Daoy (cell line): ENCODE measurements at places on chromosomes 3 and 15.
A peak's percentile ranks its signal among the peaks of the same experiment; 100 is the strongest.

GRCh38 chr3:58502872-58503271 is 11.0 kb downstream of the KCTD6 start:
- no peak for DNase-seq

DNA sequence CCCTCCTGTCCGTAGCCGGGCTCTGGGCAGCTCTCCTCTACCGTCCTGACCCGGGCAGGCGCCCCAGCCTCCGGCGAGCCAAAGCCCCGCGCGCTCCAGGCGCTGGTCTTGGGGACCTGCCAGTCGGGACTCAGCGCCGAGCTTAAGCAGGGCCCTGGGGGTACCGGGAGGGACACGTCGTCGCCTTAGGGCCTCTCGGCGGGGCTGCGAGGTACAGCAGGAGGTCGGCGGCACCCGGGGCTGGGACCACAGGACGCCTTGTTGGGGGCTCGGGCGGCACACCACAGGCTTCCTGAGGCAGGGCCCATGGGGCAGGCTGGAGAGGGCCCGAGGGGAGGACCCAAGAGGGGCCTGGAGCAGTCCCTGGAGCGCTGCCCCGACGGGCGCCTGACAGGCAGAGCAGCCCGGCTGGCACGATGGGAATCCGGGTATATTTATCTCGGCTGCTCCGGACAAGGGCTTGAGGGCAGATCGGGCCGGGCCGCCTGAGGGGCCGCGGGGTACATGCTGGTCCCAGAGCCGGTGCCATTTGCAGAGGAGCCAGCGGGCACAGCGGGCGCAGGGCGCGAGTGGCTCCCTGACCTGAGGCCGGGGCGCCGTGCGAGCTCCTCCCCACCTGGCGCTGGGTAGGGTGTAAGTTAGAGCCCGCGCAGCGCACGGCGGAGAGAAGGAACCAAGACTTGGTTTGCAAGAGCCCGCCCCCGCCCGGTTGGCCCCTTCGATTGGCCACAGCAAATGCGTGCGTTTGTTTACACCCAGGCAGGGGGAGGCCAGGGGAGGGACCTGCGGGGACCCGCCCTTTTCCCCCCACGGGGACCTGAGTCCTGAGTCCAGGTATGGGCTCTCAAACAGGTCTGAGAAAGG is 574 bp downstream of the SLC38A3 start:
- DNase-seq, result no peak

GRCh38 chr3:187051724-187052366 is 87.5 kb downstream of the RPL39L start:
- DNase-seq, result no peak

GRCh38 chr3:70298385-70298784 is 14.1 kb downstream of the MDFIC2 start:
- no peak for DNase-seq

DNA sequence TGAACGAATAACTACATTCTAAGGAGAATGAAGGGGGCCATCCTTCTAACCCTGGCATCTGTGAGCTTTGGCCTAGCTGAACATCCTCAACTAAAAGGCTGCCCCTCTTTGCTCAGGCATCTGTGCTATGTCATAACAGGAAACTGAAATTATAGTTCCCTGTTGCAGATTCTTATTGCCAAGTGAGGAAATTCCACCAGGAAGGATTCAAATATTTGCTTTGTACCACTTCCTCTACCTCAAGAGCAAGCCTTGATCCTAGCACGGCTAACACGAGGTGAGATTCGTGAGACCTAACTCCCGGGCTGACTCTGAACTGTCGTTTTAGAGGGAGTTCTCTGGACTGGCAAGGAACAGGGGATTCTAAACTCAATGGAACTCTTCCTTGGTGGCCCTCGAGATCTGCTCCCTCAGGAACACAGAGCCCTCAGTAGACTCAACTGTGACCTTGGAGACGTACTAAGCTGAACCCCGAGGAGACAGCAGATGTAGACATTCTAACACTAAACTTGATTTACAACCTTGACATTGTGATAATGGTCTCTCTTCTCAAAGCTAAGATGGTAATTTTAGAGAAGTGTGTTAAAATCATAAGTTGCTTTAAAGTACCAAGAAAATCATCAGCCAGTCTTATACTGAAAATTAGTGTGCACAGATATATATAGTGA is 4.2 kb downstream of the SPG21 start:
- peak; percentile 5 for DNase-seq

GRCh38 chr3:191968299-191968698 is 507.3 kb downstream of the PYDC2 start:
- no peak for DNase-seq

- no peak for DNase-seq
Observed at GRCh38 chr3:73234354-73235014, 173.0 kb downstream of the EBLN2 start.

DNA sequence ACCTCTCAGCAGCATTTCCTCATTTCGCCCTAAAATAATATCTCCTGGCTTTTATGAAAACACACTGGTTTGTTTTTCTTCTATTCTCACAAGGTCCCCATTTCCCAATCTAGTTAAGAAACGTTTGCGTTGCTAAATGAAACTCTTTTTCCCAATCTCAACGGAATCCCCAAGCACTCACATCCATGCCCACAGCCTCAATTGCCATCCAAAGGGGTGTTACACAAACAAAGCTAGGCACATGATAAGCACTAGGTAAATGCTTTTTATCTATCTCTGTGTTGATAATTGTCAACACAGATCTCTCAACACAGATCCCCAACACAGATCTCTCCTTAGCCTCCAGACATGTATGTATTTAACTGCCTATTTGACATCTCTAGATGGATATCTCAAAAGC is 35.2 kb upstream of the TF start:
- no peak for DNase-seq

GRCh38 chr3:121895121-121895520 is 920 bp downstream of the SLC15A2 start:
- no peak for DNase-seq

DNA sequence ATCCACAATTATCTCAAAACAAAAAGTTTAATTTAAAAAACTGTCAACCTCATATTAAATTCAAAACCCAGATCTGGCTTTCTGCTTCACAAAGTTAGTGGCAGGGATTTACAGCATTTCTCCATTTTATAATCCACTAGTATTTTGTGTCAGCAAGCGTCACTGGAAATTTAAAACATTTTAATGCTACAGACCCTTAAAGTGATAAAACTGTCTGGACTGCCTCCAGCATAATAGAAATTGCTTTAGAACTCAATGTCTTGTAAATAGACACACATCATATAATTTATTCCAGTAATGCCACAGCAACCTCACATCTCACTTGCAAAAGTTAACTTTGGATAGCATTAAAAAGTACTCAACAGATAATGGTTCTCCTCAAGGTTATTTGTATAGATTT is 116.1 kb downstream of the ULK4 start:
- no peak for DNase-seq

- DNase-seq, result no peak
Observed at GRCh38 chr3:129822679-129823078, 70.8 kb downstream of the TMCC1 start.

GRCh38 chr3:9316881-9317361 is 45.9 kb upstream of the THUMPD3 start:
- peak; percentile 50 for DNase-seq

DNA sequence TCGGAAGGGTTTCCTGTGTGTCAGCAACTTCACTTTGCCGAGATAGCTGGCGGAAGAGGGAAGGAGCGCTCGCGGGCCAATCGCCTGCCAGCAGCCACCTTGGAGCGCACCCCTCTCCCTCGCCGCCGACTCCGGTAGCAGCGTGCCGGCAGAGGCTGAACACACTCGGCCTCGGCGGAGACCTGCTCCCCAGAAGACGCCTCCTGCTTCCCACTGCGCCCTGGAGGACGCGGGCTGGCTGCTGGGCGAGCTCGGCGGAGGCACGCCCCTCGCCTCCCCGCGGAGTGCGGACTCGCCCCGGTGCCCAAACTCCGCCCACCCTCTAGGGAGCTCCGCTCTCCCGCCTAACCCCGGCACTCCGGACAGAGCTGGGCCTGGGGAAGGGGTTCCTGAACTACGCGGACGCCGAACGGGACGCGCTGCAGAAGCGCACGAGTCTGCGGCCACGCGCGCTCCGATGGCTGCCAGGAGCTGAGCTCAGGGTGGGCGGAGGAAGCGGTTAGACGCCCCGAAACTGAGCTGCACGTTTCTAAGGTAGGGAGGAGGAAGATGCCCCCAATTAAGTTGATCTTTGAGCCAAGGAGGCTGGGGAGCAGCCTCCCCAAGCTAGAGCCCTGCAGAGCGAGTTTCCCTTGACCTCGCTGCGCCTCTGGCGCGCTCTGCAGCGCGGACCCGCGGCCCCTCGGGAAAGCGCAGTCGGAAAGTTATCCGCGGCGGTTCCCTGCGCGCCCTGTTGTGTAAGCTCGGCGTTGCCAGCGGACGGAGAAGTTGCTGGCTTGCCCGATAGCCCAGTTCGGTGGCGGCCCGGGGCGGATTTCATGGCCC is at the start of gene P2RY1:
TSS of gene P2RY1 (plus strand) at position 356 of the 825 bp plus-strand sequence. CDS start 652 bp downstream, outside the sequence.
- peak; percentile 20 for DNase-seq

GRCh38 chr3:143763564-143764162 is 84.6 kb downstream of the SLC9A9 start:
- no peak for DNase-seq

- DNase-seq, result no peak
Observed at GRCh38 chr3:62265528-62265927, 107.8 kb downstream of the FEZF2 start.

- peak; percentile 78 for DNase-seq
Observed at GRCh38 chr3:127406309-127407025, 118.6 kb upstream of the PRR20G start.

- no peak for DNase-seq
Observed at GRCh38 chr3:46889381-46890110, 12.0 kb downstream of the PTH1R start.

DNA sequence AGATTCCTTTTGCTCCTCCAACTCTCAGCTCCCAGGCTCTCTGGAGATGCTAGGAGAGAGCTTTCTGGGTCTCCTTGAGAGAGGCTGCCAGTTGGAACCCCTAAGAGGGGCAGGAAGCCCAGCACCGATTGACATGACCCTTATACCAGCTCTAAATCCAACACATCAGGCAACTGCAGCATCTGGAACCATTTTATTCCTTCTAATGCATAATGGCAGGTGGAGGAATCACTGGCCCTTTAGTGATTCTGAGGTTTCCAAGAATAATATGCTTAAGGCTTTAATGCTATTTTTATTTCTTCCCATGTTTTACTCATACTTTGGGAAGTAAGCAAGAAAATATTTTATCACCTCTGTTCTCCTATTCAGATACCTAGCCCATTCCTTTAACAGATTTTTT is 60.3 kb upstream of the TEX264 start:
- DNase-seq, result no peak

GRCh38 chr3:120801484-120801883 is 58.9 kb downstream of the GTF2E1 start:
- DNase-seq, result no peak

DNA sequence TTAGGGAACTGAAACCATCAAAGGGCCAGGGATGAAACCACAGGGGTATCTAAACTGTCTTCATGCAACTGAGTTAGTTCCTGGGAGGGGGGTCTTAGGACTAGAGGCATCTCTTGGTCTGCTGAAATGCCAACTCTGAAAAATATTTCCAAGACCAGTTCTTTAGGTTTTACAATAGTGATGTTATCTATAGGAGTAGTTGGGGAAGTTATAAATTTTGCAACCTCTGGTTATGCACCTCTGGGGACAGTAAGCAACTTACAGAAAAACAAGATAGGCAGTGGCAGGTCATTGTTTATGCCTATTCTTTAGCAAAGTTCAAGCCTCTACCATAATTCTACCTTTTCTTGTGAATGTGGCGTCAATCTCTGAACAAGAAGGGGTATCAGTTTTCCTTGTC is 60.5 kb upstream of the MINAR1 start:
- no peak for DNase-seq

DNA sequence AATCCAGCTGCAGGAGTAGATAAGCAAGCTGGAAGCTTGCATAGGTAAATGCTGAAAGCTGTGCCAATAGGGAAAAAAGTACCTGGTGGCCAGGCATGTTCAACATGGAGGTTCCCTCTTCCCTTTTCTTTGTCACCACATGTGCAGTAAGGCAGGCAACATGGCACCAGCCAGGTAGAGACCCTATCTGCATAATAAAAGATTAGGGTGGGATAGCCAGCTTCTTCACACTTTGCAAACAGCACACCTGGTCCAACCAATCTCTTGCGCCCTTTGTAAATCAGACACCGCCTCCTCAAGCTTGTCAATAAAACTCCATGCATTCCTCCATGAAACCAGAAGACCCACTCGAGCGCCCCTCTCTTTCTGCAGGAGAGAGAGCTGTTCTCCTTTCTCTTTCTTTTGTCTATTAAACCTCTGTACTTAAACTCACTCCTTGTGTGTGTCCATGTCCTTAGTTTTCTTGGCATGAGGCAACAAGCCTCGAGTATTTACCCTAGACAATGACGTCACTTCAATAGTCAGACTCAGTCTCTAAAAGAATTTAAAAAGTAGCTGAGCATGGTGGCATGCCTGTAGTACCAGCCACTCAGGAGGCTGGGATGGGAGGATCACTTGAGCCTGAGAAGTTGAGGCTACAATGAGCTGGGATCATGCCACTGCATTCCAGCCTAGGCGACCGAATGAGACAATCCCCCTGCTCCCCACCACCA is 256.3 kb downstream of the SCAPER start:
- no peak for DNase-seq

DNA sequence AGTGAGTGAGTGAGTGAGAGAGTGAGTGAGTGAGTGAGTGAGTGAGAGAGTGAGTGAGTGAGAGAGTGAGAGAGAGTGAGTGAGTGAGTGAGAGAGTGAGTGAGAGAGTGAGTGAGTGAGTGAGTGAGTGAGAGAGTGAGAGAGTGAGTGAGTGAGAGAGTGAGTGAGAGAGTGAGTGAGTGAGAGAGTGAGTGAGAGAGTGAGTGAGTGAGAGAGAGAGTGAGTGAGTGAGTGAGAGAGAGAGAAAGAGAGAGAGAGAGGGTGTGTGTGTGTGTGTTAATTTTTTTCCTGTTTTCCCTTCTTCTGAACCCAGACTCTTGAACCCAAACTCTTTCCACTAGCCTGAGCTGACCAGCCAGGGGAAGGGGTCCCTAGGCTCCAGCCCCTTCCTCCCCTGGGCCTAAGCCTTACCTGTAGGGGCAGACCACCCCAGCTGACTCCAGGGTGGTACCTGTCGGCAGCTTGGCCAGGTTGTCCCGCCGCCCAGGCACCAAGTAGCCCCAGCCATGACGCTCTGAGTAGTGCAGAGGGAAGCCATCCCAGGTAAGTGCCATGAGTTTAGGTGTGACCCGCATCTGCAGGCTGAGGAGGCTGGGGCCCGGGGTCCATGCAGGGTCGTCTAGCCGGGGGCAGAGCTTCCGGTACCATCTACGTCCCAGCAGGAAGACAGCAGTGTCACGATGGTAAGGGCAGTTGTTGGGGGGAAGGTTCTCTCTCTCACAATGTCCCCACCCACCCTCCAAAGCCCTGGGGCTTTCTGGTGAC is 9.4 kb downstream of the POLG start:
- DNase-seq, result no peak

- peak; percentile 13 for DNase-seq
Observed at GRCh38 chr3:71930056-71930991, 145.4 kb upstream of the PROK2 start.

GRCh38 chr3:29914861-29915524 is 634.1 kb downstream of the RBMS3 start:
- DNase-seq, result no peak

- no peak for DNase-seq
Observed at GRCh38 chr3:133963657-133964396, 65.9 kb downstream of the SLCO2A1 start.
